H1 (cell line): ENCODE measurements at places on chromosomes 12 and 14. TPM values are rescaled to one million over a fixed set of nuclear protein-coding genes. Genes with fewer than 3 reads are reported as not detected.

DNA sequence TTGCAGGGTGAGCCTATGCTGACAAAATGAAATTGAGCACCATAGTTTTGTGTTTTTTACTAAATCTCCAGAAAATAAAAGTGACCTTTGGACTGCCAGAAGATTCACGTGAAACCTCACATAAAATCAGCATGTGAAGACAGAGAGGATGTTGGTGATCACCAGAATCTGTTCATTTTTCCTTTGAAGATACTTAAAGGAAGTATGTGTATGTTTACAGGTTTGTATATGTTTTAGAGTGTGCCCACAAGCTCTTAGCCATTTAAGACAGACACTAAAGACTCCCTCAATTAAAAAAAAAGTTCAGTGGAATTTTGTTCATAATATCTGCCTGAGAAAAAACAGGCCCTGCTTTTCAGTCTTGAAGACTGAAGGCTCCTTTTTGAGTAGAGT, 25.9 kb downstream of the DDX47 start:
- no peak for DNase-seq

GRCh38 chr14:93005135-93005813, 82.3 kb downstream of the CHGA start:
- no peak for DNase-seq

DNA sequence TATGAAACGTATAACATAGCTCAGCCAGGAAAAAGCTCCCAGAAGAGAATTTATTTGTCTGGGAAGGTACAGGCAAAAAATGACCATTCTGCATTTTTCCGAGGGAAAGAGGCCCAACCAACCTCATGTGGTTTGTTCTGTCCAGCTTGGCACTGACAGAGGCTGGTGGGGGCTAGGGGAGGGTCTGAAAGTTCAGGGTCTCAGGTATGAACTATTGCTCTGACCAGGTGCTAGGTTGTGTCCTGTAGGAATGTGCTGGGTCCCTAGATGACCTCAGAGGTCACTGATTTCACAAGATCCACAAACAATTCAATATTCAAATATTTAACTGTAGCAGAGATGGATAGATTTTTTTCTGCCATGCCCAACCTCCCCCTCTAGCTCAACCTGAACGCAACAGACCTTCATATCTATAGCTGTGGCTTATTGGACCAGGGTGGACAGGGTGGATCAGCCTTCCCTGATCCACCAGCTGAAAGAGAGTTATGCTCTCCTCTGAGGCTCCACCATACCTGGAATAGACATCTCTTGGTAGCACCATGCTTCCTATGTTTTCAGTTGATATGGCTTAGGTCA, 32.9 kb upstream of the IFT81 start:
- DNase-seq: no peak

DNA sequence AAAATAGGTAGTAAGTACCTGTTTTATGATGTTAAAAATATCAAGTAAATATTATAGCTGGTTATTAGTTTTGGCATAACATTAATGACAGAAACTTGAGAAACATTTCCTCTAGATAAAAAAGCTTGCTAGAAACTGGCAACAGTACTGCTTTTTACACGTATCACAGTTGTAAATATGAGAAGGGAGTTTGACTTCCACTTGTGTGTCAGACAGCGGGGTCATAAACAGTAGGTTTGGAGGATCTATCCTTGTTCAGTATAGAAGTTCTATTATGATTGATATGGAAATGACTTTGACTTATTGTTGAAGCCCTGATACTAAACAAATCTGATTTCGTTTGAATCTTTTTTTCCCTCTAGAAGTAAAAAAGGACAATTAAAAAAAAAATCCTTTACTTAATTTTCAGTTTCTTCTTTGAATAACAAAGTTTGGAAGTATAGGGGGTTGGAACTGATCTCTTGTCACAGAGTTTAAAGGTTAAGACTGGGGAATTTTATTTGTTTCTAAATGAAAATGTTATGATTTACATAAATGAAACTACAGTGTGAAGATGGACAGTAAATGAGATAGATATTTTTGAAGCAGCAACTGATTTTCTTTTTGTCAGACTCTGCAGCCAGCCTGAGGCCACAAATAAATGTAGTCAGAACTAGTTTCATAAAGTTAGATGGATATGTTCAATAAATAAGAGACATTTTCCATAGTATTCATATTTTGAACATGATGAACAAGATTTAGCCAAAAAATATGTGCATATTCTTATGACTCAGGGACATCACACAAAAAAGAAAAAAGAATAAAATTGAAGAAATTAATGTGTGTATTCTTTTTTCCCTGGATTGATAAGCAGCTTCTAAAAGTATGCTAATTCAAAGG, 50.1 kb downstream of the WNK1 start:
- DNase-seq: no peak

GRCh38 chr12:64525461-64526160, 73.7 kb downstream of the TBK1 start:
- DNase-seq: no peak

GRCh38 chr12:123032736-123033391, 52.4 kb downstream of the ARL6IP4 start:
- no peak for DNase-seq

GRCh38 chr12:96986883-96987523, 79.9 kb downstream of the NEDD1 start:
- no peak for DNase-seq

- DNase-seq: no peak
These were observed 7.2 kb upstream of the P2RX4 start for GRCh38 chr12:121202407-121203355.

GRCh38 chr12:32478858-32479725, 79.7 kb downstream of the FGD4 start:
- no peak for DNase-seq

The TMEM132D gene
- 2.8 and 3.5 TPM in 2 replicates for polyA plus RNA-seq

The TGFB3 gene
- polyA plus RNA-seq: 0.86 and 1.5 TPM in 2 replicates

The LRFN5 gene
- polyA plus RNA-seq: 0.75 and 0.85 TPM in 2 replicates

The OLR1 gene
- polyA plus RNA-seq: not detected in 2 replicates

The GPR68 gene
- 0.76 and 1.1 TPM in 2 replicates for polyA plus RNA-seq

The KCNH3 gene
- polyA plus RNA-seq: 0.47 and 0.50 TPM in 2 replicates

The TCTN1 gene
- 14.7 and 20.8 TPM in 2 replicates for polyA plus RNA-seq

The KCNC2 gene
- polyA plus RNA-seq: 0.03 and 0.06 TPM in 2 replicates

The RPS6KA5 gene
- 0.85 and 0.93 TPM in 2 replicates for polyA plus RNA-seq

The SMCO2 gene
- polyA plus RNA-seq: 0.11 and 0.24 TPM in 2 replicates

The MGP gene
- polyA plus RNA-seq: not detected in 2 replicates

The KSR2 gene
- 0.60 and 0.74 TPM in 2 replicates for polyA plus RNA-seq
